ENCODE measurements at places on chromosomes 13 and 19.
A peak's percentile ranks its signal among the peaks of the same experiment; 100 is the strongest.

GRCh38 chr19:5091018-5091683 lies 122.2 kb downstream of the KDM4B start:
- DNase-seq = no peak

DNA sequence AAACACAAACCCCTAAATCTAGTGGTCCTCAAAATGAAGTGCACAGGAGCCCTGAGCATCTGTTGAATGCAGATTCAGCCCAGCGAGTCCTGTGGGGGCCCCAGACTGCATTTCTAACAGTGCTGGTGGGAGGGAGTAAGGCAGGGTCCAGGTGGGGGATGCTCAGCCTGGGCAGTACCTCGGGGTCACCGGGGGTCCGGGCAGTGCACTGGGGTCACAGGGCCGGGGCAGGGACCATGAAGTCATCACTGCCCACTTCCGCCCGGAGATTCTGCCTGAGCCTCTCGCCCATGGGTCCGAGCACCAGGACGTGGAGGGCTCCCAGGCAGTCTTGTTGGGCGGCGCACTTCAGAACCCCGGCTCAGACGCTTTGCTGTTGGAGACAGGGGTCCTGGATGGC lies 838 bp upstream of the ATP4B start:
- peak; percentile 7 for DNase-seq

GRCh38 chr13:25214491-25215252 lies 42.6 kb upstream of the AMER2 start:
- DNase-seq = no peak

DNA sequence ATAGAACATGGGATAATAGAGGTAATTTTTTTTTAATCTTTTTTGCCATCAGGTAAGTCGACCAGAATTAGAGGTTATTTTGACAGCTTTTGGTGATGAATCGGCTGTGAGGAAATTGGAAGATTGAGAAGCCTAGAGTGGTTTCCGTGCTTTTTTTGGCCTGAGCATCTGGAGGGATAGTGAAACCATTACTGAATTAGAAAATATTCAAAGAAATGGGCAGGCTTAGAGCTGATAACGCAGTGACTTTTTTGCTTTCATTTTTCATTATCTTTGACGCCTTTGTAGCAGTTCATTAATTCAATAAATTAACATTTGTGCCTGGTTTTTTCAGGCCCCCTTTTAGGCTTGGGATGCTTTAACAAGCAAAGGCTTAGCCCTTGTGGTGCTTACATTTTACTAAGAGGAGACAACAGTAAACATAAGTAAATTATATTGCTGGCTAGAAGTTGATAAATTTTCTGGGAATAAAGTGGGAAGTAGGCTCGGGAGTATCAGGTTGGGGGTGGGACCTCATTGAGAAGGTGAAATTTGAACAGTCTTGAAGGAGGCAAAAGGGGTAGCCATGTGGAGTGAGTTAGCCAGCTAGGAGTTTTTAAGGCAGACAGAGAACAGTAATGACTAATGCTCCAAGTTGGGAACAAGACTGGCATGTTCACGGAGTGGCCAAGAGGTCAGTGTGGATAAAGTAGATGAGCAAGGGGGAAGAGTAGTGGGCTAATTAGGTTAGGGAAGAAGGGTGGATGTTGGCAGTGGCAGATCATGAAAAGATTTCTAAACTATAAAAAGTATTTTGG lies 36.5 kb downstream of the GTF2F2 start:
- DNase-seq = no peak

- no peak for DNase-seq
These were observed 329 bp upstream of the ZNF439 start for GRCh38 chr19:11848200-11848593.

DNA sequence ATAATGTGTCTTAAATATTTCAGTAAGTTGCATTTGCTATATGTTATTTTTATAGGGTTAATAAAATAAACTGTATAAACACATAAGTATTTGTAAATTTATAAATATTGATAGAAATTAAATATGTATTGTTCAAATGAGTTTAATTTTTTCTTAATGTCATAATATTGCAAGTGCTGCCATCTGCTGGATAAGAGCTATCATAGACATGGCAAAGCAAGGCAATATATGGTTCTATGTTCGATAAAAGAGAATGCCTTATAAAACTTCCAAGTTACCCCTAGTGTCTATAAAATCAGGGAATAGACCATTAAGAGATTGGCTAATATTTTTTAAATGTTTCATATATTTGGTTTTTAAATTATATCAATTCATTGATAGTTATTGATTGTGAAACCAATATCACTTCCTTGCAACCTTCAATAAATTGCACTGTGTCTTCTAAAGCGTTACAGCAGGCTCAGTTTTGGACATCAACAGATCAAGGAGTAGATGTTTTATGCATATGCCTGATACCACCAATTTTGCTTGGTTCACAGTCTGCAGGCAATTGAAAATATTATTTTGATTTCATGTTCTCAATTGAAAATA lies 29.0 kb upstream of the SLITRK6 start:
- DNase-seq = no peak

DNA sequence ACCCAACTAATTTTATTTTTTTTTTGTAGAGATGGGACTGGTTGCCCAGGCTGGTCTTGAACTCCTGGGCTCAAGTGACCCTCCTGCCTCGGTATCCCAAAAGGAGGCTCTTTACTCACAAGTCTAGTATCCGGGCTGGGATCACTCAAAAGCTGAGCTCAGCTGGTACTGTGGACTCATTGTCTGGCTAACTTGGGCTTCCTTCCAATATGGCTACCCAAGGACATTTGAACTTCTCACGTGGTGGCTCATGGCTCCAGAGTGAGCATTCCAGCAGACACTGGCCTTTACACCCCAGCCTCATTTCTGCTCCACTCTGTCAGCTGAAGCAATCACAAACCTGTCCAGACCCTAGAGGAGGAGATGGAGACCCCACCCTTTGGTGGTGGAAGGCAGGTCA lies 28.9 kb downstream of the HPN start:
- DNase-seq = no peak

GRCh38 chr19:11261971-11262839 lies at the start of gene DOCK6:
DOCK6 (minus strand) TSS chr19:11262524; CDS start chr19:11262440, 84 bp downstream.
- peak; percentile 32 for DNase-seq

- DNase-seq = peak; percentile 80
These were observed 11.8 kb downstream of the PGLS start for GRCh38 chr19:17522988-17523872.

DNA sequence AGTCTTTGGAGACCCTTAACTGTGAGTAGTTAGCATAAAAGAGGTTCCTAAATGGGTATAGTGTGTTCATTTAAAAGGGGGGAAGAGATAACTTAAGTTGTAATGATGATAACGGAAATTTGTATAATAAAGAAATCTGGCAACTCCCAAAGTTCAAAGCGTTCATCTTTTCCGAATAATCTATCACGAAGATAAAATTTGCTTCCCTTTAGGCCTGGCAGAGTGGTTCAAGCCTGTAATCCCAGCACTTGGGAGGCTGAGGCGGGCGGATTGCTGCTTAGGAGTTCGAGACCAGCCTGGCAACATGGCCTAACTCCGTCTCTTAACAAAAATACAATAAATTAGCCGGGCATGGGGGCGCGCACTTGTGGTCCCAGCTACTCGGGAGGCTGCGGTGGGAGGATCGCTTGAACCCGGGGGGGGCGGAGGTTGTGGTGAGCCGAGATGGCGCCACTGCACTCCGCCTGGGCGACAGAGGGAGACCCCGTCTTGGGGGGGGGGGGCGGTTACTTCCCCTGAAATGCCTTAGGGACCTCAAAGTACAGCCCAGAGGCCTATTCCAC lies 934 bp downstream of the N4BP2L2 start:
- peak; percentile 69 for DNase-seq

DNA sequence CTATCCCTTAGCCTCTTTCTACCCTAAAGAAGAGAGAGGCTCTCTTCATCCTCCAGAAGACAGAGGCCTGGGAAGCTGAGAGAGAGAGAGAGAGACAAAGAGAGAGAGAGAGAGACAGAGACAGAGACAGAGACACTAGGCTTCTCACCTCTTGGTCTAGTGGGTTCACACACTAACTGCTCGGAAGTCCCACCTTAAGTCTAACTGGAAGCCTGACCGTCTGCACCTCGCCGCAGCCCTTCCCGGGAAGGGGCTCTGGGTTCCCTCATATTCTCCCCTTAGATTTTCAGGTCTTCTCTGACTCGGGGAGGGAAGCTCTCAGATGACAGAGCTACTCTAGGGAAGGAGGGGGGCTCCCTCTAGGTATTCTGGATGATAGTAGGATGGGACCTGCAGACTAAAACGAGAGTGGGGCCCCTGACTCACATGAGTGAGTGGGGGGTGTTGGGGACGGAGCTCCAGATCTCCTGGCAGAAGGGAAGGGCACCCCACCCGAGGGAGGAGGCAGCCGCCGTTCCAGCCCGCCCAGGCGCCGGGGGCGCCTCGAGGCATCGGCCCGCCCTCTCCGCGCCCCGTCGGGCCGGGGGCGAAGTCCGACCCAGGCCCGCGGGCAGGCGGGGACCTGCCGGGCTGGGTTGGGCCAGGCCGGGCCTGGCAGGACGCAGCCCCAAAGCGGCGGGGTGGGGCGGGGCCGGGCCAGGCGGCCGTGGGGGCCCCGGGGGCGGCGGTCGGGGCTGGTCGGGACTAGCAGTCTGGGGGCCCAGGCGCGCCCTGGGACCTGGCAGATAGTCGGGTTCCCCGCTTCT lies 2.0 kb upstream of the JUNB start:
- DNase-seq = peak; percentile 64

DNA sequence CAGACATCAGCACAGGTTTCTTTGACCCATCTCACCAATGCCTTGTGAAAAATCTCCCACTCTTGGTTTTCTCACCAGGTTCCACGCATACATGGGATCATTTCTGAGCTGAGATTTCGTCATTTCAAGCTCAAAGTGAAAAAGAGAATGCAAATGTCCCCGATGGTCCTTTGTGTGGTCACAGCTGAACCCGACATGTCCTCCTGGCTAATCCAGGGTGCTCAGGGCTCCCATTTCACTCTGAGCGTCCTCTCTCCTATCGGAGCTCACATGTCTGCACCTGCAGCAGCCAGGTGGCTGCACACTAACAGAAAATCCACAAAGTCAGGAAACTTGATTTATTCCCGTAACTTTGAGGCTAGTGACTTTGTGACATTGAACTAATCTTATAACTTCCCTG lies 9.3 kb upstream of the CEACAM3 start:
- no peak for DNase-seq

GRCh38 chr13:84029396-84029795 lies 147.1 kb upstream of the SLITRK1 start:
- no peak for DNase-seq

GRCh38 chr13:30725326-30726085 lies 9.8 kb upstream of the ALOX5AP start:
- DNase-seq = no peak

DNA sequence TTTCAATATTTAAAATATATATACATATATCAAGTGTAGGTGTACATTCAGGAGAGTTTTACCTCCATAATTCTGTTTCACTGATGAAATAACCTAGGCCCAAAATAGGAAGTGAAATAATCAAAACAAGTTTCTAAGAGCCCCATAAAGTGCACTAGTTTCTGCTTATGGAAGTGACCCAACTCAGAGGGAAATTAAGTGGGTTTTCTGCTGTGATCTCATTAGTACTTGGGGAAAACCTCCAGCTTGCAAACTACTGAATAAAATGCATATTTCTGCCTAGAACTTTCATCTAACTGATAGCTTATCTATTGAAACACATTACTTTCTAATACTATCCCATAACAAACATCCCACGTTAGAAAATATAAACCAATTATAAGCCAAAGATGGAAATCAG lies 45.4 kb upstream of the MIR17HG start:
- DNase-seq = no peak

DNA sequence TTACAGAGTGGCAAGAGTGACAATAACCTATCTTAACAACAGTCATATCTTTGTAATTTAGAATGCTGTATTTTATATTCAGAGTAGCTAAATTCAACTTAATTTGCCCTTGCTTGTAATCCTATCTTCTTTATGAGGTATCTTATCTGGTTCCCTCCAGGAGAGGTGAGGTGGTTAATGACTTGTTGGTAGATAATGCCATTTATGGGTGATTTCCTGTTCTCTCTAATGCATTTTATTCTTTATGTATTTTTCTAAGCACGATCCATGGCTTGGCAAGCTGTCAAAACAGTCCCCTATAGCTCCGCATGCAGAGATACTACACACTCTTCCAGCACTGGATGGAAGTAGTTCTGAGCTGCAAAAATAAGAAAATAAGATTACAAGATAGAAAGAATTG lies 267.9 kb downstream of the LMO7 start:
- no peak for DNase-seq

- DNase-seq = peak; percentile 82
These were observed 65.4 kb downstream of the GNG7 start for GRCh38 chr19:2636897-2637683.

DNA sequence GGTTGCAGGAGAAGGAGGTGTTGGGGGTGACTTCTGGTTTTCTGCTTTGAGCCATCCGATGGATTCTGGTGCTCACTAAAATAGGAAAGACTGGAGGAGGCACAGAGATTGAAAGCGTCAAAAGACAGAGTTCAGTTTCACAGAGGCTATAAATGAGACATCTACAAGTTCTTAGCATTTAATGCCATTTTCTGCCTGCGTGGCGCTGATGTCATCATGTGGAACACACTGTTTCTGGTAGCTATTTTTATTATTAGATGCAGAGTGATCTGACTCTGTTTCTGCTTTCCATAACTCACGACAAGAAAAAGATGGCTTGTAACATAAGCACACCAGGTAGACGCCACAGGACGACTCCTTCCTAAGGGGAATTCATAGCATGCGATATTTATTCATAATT lies 3.3 kb upstream of the SLC39A3 start:
- no peak for DNase-seq

GRCh38 chr19:15631817-15632216 lies 8.9 kb upstream of the CYP4F3 start:
- DNase-seq = peak; percentile 38

Data from activated CD4-positive, alpha-beta memory T cell treated with anti-CD3 and anti-CD28 coated beads for 36 hours (primary cell).